ENCODE measurements at places on chromosomes 5 and 9.

GRCh38 chr9:93600504-93600903, 24.1 kb downstream of the PHF2 start:
- no peak for DNase-seq

DNA sequence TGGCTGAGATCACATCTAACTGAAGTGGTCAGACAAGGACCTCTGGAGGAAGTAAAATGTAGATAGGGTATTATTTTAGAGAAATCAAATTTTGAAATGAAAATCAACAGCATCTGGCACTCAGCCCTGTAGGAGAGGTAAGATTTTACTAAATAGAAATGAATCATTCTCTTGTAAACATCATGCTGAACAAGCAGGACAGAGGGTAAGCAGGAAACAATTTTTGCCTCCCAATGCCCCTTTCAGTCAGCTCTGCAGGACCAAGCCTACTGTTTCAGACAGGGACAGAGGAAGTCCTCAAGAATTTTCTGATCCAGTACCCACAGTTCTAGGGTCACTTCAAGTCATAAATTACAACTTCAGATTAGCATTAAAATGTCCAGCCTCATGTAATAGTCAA, 190.1 kb downstream of the ESM1 start:
- no peak for DNase-seq

- no peak for DNase-seq
Observed at GRCh38 chr5:62575489-62575888, 3.1 kb upstream of the LRRC70 start.

GRCh38 chr9:111005746-111006470, 32.4 kb downstream of the LPAR1 start:
- DNase-seq = no peak

Measured in retina (tissue), 1 donor.